Activated naive CD4-positive, alpha-beta T cell treated with Interleukin-2 at 50 U/mL for 16 hours (primary cell): ENCODE measurements at places on chromosomes 3 and 15.

DNA sequence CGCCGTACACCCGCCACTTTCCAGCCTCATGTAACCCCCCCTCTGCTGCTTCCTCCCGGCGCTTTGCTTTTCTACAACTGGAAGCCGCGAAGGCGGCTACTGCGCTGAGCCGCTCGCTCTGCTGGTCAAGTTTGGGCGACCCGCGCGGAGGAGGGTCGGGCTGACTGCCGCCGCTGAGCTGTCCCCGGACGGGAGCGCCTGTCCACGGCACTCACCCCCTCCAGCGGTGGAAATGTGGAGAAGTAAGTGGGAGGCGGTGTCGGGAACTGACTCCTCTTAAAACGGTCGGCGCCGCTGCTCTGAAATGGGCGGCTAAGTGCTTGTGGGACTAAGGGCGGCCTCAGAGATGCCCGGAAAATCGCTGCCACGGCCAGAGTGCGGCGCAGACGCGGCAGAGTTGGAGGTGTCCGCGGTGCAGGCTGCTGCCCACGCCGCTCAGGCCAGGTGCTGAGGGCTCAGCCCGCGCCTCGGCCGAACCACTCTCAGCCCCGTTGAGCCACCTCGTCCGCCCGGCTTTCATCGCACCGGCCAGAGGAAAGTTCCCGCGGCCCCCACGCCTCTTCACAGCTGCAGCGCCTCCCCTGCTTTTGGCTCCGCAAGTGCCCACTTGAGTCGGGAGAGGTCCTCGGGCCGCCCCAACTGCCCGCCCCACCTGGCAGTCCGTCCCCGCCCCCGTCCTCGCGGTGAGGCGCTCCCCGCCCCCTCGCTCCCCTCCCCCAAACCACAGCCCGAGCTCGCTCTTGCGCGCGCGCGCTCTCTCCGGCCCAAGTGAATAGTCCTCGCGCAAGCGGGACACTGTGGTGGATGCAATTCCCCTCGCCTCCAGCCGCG, at the start of gene EPHA6:
Gene EPHA6, plus strand, starts transcription at position 775 of the 831 bp plus-strand sequence.
- no peak for DNase-seq

- DNase-seq: no peak
Observed at GRCh38 chr3:31422237-31422636, 110.5 kb upstream of the STT3B start.

- no peak for DNase-seq
Observed at GRCh38 chr15:58934114-58934447, 602 bp upstream of the SLTM start.

- DNase-seq: no peak
Observed at GRCh38 chr3:140899363-140899762, 42.3 kb upstream of the SLC25A36 start.

GRCh38 chr3:142106548-142106947, 42.8 kb downstream of the TFDP2 start:
- no peak for DNase-seq

DNA sequence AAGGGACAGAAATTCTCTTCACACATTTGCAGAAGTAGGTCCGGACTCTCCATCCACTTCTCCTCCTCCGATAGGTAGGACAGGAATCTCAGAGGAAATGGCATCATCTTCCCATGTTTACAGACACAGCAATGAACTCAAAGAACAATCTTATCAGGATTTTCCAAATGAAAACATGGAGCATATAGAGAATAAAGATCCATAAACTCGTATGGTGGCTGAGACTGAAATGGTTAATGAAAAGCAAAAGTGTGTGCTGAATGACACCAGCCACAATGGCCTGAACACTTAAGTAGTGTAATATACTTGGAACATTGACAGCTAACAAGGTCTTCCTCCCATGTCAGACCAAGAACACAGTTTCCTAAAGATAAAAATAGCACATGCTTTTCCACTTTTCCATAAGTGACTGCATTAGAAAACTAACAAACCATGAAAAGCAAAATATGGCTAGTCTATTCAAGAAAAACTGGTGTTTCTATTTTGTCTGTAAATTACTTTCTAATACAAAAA, 5.8 kb downstream of the CCRL2 start:
- no peak for DNase-seq

DNA sequence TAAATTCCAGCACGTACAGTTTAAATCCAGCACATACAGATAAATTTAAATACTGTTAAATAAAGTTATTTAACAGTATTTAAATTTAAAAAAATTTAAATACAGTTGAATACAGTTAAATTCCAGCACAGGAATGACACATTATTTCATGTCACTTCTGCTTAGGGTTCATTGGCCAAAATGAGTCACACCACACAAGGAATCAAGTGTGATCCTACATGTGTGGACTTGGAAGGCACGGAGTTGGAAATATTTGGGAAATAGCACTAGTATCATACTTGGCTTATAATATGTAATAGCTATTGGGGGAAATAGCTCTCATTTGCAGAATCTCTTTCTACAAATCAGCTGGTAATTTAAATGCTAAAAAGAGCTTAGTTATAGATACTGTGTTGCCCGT, 10.6 kb downstream of the RAB7A start:
- no peak for DNase-seq

- peak; percentile 34 for DNase-seq
Observed at GRCh38 chr3:129481766-129482332, 41.8 kb downstream of the IFT122 start.

DNA sequence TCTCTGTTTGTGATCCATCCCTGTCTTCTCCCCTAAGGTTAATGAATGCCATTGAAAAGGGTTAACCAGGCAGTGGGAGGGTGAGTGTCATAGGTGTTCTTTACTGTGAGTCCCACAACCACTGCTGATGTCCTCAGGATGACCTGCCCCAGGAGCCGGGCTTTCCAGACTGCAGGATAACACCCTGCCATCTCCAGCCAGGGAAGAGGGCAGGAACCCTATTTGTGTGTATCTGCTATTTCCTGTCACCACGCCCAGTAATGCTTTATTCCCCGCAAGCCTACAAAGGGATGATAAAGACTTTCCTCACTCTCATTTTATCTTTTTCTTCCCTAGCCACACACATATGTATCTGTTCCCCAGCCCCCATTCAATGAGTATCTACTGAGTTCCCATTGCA, 15.6 kb upstream of the CTXND1 start:
- DNase-seq: no peak

DNA sequence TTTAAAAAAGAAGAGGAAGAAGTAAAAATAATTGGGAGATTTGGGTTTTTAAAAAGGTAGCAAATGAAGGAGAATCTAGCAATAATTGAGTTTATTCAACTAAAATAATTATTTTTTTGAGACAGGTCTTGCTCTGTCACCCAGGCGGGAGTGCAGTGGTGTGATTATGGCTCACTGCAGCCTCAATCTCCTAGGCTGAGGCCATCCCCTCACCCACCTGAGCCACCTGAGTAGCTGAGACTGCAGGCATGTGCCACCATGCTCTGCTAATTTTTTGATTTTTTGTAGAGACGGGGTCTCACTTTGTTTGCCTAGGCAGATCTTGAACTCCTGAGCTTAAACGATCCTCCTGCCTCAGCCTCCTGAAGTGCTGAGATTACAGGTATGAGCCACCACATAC, 27.7 kb upstream of the ARF4 start:
- DNase-seq: no peak

DNA sequence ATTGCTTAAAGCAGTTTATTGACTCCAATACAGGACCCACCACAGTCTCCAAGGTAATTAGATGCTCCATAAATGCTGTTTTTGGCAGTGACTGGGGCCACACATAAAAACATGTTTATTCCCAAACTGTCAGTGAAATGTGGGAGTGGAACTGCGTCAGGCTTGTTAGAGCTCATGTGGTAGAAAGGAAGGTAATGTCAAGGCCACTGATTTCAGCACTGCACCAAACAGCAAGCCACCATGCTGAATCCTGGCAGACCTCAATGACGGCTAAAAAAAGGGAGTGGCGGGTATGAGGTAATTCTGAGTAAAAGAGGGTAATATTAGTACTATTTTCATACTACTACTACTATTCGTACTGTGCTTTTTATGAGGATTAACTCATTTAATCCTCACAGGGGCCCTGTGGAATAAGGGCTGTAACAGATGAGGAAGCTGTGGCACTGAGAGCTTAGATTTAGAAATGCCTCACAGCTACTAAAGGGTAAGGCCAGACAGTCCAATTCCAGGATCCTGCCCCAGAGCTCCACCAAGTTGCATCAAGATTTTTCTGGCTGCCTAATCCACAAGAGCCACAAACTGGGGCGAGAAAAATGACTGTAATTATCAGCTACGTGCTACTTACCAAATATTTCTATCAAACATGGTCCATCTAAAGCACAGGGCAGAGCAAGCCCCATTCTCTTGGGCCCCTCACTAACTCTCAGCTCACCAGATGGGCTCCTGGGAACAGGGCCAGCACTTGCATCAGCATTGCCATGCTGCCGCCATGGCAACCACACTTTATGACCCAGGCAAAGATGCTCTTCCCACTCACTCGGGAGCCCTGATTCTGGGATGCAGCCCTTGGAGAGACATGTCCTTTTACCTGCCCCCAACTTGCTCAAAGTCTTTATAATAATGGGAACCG, 83.6 kb upstream of the SPATA12 start:
- no peak for DNase-seq

GRCh38 chr3:188330138-188330537, 176.2 kb downstream of the LPP start:
- DNase-seq: no peak

DNA sequence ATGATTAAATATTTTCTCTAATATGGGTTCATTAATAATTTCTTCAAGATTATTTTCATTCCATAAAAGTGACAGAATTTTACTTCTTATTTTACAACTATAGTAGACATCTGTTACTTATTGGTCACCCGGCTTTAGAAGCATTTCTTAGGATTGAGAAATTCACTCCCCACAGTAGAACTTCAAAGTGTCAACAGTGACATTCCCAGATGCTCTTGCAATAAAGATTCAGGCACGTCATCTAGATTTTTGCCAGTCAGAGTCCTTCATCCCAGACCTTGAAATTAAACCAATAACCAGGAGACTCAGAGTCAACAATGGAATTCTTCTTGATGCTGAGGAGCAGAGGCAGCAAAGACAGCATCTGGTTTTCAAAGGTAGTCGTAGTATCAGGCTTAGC, 190.8 kb downstream of the VGLL3 start:
- DNase-seq: no peak

- DNase-seq: no peak
Observed at GRCh38 chr3:178109691-178110090, 426.5 kb upstream of the KCNMB2 start.

GRCh38 chr15:68314563-68314962, 37.0 kb downstream of the FEM1B start:
- no peak for DNase-seq

DNA sequence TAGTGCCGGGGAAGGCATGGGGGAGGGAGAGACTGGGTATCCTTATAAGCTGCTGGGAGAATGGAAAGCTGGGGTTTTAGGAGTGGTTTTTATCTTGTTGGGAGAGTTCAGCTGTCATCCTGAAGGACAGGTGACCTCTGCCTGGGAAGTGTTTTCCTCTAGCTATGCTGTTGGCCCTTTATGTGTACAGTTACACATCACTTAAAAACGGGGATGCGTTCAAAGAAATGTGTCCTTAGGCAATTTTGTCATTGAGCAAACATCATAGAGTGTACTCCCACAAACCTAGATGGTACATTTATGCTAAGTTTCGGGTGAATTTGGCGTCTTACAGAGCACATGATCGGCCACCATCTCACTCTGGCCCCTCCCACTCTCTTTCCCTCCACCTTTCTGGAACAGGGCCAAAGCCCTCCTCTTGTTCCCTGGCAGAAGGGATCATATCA, 164.3 kb upstream of the NUDT16 start:
- DNase-seq: no peak

DNA sequence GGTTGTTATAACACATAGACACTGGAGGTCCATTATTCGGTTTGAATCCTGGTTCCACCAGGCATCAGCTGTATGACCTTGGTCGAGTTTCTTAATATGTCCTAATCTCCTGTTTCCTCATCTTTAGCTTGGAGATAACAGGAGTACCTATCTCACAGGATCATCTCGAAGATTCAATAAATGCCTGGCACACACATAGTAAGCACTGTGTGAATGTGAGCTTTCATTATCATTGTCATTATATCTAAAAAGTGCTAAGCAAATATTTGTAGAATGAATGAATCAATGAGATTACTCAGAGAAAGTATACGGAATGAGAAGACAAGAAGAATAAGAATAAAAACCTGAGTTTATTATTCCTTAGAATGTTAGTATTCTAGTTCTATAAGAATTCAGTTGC, 227.4 kb upstream of the CFAP20DC start:
- DNase-seq: no peak

- DNase-seq: no peak
Observed at GRCh38 chr3:30749230-30749629, 142.8 kb downstream of the TGFBR2 start.

DNA sequence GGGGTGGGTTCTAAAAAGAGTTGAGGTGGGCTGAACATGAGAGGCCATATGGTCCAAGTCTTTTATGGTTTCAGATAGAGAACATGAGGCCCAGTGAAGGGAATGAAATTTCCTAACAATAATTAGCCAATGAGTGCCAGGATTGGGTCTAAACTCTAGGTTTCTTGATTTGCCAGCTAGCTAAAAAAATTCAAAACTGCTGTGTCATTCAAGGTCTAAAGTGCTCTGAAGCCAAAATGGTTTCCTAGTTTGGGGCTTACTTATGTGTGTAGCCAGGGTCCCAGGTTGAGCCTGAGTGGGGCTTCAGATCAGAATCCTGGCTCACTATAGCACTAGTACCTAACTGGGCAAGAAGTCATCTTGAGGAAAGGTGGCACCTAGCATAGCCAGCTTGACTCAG, 55.3 kb upstream of the SYN2 start:
- no peak for DNase-seq
